Muscle of back (tissue), 13 donors: ENCODE measurements at places on chromosomes 2 and 18. TPM values are rescaled to one million over a fixed set of nuclear protein-coding genes. Genes with fewer than 3 reads are reported as not detected.

GRCh38 chr2:203450561-203450960 lies 84.5 kb downstream of the RAPH1 start:
- no peak for DNase-seq

GRCh38 chr18:77098029-77098428 lies 34.6 kb downstream of the MBP start:
- DNase-seq = no peak

DNA sequence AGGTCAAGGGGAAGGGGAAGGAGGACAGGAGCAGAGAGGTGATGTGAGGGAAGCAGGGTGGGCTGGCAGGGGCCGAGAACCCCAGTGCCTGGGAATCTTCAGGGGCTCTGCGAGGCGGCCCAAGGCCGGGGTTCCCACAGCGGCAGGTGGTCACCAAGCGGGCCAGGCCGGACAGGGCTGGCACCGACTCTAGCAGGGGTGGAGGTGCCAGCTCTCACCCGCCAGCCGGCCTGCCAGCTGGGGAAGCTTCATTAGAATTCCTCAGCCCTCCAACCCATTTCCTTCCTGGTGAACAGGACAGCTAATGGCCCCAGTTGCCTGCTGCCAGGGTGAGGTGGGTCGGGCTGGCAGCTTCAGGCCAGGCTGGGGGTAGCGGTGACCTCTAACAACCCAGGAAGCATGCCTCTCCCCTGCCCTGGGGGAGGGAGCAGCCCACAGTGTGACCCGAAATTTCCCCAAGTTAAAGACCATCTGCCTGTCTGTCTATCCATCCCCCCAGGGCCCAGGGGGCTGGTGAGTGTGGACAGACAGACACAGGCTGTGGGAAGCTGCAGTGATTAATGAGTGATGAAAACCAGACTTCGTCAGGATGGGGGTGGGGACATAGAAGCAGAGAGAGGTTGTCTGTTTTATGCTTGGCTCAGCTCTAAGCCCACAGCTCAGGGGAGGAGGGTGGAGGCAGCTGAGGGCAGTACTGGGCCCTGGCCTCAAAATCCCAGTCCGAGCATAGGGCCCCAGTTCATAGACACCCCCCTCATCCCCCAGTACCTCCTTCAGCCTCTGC lies 144.1 kb downstream of the ZFP36L2 start:
- DNase-seq = peak; percentile 90

GRCh38 chr2:144067506-144067905 lies 452.4 kb downstream of the ZEB2 start:
- DNase-seq = no peak

- peak; percentile 70 for DNase-seq
Observed at GRCh38 chr2:19198381-19198780, 160.0 kb downstream of the OSR1 start.

- no peak for DNase-seq
Observed at GRCh38 chr2:234403074-234403473, 93.8 kb downstream of the ARL4C start.

GRCh38 chr18:51069885-51070284 lies 39.9 kb downstream of the SMAD4 start:
- no peak for DNase-seq

OR6B2 gene
- not detected for polyA plus RNA-seq
